ENCODE measurements at places on chromosomes 12 and 14. TPM values are rescaled to one million over a fixed set of nuclear protein-coding genes. Genes with fewer than 3 reads are reported as not detected.

DNA sequence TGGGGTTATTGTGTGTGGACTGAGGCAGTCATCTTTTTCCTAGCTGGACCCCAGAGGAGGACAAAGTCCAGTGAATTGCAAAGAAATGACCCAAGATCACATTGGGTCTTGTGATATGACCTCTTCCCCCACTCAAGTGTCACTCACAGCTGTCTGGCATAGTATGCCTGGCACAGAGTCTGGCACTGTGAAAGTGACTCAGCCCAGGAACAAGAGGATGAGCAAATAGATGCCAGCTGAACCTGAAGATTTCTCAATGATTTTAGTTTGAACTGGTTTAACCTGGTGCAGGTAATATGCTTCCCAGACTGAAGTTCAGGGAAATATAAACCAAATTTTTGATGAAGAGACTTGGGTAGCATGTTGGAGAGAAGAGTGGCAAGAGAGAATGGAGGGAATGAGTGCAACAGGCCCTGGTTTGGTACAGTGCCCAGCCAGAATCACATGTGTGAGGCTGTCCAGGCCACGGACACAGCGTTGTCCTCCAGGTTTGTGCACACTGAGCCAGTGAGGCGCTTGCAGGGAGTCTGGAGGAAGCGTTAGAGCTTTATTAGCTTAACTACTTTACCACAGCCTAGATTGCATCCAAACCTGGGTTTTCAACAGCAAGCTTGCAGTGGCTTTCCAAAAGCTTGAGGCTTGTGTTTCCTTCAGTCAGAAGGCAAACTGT, 332.9 kb downstream of the NUAK1 start:
- DNase-seq, result no peak

PYGL gene
- 17.9 TPM for polyA plus RNA-seq

CLEC1B gene
- polyA plus RNA-seq, result 0.78 TPM

DNA sequence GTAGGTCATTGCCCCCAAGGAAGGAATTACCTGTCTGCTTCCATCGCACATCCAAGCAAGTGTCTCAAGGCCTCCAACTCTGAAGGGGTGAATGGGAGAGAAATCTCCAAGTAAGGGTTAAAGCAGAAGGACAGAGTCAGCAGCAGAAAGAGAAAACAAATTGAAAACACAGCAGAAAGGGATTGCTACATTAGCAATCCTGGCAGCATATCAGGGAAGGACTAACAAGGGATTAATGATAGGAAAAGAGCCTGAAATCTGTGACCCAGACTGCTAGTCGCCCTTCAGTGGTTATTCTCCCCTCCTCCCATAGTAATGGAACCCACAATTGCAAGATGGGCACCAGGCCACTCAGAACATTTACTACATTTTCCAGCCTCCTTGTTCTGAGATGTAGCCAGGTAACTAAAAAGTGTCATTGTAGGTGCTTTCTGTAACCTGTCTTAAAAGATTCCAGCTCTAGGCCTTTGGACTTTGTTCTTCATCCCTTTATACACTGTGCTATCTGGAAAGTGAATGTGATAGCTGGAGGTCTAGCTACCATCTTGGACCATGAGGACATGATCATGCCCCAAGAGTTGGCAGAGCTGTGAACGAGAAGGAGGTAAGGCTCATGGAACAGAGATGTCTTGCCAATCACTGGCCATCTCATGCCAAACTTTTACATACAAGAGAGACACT, 36.0 kb downstream of the MAP3K9 start:
- no peak for DNase-seq

CCDC38 gene
- not detected for polyA plus RNA-seq

GRCh38 chr14:99937475-99938244, 127.6 kb upstream of the EVL start:
- DNase-seq, result no peak

DNA sequence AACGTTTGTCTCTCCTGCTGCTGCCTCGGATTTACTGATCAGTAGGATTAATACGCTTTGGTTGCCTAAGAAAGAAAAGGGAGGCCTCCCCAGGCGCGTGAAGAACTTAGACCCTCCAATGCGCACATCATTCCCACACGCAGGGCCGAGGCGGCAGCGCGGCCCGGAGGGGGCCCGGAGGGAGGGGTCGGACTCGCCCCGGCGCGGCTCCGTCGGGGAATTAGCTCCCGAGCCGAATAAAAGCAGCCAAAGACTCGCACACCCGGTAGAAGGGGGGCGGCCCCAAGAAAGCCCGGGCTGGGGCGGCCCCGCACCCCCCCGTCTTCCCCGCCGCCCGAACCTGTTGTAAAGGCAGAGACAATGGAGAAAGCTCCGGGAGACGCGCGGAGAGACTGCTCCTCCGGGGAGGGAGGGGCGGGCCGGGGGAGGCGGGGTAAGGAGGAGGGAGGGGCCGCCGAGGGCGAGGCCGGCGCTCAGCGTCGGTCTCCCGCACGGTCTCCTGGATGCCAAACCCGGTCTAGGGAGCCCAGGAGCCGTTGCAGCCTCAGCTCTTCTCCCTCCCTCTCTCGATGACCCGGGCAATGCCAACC, at the start of gene NELL2:
Gene NELL2 (minus strand): TSS at position 362 of the 590 bp plus-strand sequence. CDS start 446 bp downstream, outside the sequence.
- peak; percentile 19 for DNase-seq

DNA sequence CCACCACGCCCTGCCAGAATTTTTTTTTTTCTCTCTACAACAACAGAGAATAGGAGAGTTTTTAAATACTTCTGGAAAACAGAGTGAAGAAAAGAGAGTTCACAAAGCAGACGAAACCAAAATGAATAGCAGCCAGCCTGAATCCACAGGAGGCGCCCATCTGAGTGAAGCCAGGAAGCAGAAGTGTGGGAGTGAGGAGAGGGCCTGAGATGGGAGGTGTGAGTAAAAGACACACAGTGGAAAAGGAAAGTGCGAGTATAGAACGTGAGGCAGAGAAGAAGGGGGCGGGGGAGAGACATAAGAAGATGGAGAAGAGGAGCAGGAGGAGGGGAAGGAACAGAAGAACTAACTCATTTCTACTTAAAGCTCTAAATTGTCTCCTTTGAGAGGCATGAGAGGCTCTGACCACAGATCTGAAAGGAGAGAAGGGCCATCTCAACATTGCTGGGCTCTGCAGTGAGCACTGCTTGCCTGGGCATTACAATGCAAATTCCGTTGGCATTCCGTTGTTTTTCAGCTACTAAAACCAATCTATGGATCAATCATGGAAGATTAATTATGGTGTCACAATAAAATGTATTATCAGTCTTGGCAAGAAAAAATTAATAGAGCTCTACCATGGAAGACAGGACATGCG, 140.1 kb upstream of the CPSF6 start:
- DNase-seq, result no peak

- DNase-seq, result peak; percentile 22
Measured at GRCh38 chr14:33700052-33700451, 250.8 kb downstream of the EGLN3 start.

DNA sequence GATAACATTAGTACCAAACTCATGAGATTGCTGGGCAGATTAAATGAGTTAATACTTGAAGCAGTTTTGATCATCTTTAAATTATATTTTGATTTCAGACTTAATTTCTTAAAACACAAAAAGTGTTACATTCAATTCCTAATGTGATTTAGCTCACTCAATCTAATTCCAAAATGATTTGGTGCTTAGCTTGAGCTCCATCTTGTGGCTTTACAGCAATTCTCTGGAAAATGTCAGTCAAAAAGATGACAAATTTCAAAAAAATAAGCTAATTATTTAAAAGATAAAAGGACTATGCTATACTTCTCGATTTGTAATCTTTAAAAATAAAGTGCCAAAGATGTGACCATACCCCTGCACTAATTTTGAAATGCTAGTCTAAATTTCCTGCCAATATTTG, 10.1 kb downstream of the LLPH start:
- no peak for DNase-seq

- DNase-seq, result no peak
Measured at GRCh38 chr14:85438481-85438942, 91.4 kb upstream of the FLRT2 start.

AMDHD1 gene
- 1.1 TPM for polyA plus RNA-seq

GRCh38 chr12:91717804-91718203, 427.8 kb downstream of the BTG1 start:
- no peak for DNase-seq

KCNMB4 gene
- 28.0 TPM for polyA plus RNA-seq

C14orf39 gene
- 1.9 TPM for polyA plus RNA-seq

- no peak for DNase-seq
Measured at GRCh38 chr14:32246751-32247150, 43.7 kb upstream of the RNU6-8 start.

- DNase-seq, result no peak
Measured at GRCh38 chr14:56887216-56887615, 76.9 kb upstream of the OTX2 start.

DNA sequence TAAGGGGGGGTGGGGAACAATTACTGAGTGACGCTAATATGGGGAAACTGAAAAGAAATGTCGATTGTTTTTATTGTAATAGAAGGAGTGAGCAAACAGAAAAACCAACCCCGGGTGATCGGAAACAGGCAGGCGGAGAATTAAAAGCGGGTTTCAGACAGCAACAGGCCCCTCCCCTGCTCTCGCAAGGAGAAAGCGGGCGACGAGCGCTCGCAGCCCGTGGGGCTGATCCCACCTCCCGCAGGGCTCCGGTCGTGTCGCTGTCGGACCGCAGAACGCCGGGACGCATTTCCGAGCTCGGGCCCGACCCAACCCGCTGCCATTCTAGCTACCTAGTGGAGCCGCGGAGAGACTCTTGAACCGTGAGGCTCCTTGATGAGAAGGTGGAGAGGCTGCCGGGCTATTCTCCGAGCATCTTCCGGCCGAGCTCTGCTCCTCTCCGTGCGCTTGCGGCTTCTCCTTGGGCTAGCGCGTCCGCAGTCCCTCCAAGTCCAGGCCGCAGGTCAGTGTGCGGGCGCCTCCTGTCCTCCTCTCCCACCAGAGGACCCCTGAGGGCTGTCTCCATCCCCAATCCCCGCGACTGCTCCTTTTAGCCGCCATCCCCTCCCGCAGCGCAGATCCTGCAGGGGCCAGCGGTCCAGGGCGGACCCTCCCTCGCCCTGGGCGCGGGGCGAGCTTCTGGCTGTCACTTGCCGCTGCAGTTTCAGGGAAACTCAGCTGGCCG, 4.1 kb upstream of the PAX9 start:
- no peak for DNase-seq

PARP11 gene
- polyA plus RNA-seq, result 15.0 TPM

DNA sequence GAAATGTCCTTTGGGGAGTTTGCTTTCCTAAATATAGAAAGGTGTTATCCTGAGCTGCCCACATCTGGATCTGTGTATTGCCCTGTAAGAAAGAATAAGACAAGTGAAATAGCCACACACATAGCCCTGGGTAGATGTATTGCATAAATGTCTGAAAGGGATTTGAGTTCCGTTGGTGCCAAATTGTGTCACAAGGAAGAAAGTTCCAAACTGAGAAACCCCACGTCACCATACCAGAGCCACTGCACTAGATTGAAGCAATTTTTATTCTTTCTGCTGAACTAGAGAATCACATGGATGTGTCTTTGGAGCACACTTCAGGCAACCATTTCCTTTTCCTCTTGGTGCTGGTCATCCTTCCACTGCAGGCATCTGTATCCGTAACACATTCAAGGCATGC, 5.0 kb downstream of the RNASE9 start:
- no peak for DNase-seq

TSPAN8 gene
- 23.8 TPM for polyA plus RNA-seq

- DNase-seq, result no peak
Measured at GRCh38 chr14:20809917-20810316, 7.3 kb upstream of the RNASE1 start.

SAV1 gene
- polyA plus RNA-seq, result 40.0 TPM

DNA sequence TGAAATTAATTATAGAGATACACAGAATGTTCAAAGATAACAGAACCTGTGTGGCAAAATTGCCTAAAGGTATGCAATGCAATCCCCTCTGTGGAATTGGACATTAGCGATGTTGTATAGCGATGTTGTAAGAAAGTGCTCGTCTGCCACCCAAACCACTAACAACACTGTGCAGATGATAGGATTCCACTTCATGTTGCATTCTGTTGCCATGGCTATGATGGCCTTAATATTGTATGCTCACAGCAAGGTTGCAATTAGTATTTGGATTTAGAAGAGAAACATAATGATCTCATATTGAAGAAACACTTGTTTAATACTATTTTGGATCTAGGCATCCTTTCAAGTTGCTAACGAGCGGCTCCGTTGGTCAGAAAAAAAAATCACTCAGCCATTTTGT, 260.3 kb downstream of the BCAT1 start:
- no peak for DNase-seq

- no peak for DNase-seq
Measured at GRCh38 chr12:107129315-107129930, 36.1 kb upstream of the CRY1 start.

DNA sequence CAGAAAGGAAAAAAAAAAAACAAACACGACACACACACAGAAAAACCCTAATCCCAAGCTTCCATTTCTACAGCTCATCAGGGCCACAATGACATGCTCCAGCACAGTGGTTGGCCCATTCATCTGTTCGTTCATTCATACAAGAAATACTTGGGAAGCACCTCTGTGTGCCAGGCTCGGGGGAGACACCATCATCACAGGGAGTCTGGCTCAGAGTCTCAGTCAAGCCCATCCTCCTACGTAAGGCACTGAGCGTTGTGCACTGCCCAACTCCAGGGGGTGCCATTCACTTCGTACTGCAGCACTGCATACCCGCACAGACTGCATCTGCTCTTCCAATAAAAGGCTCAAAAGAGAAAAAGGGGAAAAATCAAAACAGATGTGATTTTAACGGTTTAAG, 15.3 kb downstream of the VPS37B start:
- no peak for DNase-seq

SERPINA5 gene
- polyA plus RNA-seq, result 12.8 TPM

IL23A gene
- 0.71 TPM for polyA plus RNA-seq

KRT72 gene
- not detected for polyA plus RNA-seq

- DNase-seq, result no peak
Measured at GRCh38 chr14:22320362-22320750, 268.7 kb downstream of the DAD1 start.

GRCh38 chr14:52877628-52878027, 73.2 kb downstream of the FERMT2 start:
- DNase-seq, result no peak

DNA sequence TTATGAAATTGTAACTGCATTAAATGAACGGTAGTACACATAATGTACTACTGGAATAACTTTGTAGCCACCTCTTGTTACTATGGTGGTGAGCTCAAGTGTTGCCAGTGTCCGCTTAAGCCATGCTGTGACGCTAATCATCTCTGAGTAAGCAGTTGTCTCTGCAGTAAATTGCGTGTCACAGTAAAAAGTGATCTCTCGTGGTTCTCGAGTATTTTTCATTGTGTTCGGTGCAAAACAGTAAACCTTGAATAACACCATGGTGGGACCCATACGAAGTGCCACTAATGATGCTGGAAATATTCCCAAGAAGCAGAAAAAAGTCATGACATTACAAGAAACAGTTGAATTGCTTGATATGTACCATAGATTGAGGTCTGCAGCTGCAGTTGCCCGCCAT, 524.8 kb downstream of the SOX5 start:
- no peak for DNase-seq

DNA sequence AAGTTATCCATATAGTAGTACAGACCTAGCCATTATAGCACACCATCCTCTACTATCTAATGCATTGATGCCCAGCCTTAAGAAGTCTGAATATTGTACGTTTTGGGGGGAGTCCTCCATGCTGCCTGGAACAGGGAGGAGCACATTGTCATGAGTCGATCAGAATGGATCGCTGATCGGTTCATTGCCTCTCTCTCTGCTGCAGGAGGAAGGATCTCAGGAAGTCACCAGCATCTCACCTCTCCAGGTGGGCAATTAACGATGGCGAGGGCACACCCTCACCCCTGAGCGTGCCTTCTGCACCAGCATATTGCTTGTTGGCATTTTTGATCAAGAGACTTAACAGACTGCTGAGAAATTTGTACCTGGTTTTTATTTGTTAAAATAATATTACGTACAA, 11.5 kb downstream of the CCND2 start:
- no peak for DNase-seq

Measured in left renal pelvis (tissue), 4 donors.